Caki2 (cell line): ENCODE measurements at places on chromosomes 6 and 20.

DNA sequence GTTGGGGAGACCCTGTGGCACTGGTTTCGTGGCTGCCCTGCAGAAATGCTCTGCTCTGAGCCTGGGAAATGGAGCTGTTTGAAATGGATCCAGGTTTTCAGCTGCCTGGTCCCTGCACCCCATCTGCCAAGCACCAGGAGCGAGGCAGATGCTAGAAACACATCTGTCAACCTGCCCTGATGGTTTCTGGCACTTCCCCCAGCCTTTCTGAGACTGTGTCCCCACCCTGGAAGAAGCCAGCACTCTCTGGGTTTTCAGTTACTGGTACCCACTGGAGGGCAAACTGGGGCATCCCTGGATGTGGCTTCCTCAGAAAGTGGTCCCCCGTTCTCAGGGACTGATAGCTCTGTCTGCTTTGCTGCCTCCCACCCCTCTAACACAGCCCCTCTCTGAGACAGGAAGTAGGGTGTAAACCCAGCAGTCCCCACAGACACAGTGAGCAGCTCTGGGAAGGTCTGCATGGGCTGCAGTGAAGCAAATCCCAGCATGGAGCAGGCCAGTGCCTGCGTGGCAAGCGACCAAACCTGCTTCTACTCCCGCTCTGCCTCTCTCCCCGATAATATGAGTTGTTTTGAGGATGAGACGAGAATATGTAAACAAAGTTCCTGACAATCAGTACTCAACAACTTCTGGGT is 54.2 kb upstream of the MAFB start:
- DNase-seq: no peak

DNA sequence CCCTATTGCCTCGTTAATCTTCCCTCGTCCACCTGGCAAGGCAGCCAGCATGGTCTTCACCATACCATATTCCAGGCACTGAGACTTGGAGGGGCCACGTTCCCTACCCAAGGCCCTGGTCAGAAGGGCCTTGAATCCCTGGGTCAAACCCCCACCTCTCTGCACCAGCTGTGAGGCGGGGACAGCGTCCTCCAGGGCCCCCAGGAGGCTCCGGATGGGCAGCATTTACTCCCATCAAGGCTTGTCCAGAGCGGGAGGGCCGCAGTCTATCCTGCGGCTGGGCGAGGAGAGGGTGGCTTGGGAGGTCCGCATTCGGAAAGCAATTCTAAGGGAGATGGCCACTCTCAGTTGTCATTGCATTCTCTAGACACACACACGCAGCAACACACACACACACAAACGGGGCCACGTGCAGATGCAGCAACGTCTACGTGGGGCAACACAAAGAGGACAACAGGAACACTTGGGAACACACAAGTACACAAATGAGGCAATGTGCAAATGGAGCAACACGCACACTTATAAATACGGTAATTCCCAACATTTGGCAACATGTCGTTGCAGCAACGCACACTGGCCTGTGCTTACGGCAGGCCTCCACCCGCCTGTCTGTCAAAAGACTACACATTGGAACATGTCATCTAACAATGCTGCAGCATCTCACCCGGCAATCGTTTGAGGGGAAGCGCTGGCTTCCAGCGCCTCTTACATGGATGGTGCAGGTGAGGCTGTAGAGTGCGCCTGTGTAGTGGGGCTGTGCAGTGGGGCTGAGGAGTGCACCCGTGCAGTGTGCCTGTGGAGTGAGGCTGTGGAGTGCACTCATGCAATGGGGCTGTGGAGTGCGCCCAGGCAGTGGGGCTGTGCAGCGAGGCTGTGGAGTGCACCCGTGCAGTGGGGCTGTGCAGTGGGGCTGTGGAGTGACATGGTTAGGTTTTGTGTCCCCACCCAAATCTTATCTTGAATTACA is 12.9 kb upstream of the NTSR1 start:
- no peak for DNase-seq

- DNase-seq: no peak
These were observed 239.0 kb upstream of the KCNQ5 start for GRCh38 chr6:72382602-72383529.

- DNase-seq: no peak
These were observed 29.3 kb upstream of the SLC23A2 start for GRCh38 chr20:5030348-5031205.

DNA sequence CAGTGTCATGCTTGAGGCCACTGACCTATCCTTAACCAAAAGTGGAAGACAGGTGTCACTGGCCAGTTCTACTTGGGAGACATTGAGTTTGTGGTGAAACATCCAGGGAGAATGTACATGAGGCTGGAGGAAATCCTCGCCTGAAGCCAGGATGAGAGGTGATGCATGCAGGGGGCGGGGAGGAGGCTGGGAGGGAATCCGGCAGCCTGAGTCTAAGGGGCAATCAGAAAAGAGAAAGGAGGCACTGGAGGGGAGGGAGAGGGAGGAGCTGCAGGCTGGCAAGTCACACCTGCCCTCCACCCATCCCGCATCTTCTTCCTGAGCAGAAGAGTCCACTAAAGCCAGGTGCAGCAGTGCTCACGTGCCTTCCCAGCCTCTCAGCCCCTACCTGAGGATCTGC is 14.9 kb upstream of the DDO start:
- no peak for DNase-seq

DNA sequence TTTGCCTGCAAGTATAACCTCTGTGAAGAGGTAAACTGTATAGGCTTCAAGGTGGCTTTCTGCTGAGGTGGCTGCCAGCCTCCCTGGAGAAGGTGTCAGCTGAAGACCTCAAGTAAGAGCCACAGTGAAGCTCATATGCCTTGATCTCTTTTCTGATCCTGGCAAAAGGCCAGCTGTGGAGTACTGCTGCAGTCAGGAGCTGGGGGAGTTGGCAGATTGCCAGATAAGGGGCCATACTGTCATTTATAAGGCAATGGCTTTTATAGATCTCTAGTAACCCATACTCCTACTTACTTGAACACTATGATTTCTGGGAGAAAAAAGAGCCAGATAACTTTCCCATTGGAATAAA is 8.8 kb upstream of the CEP85L start:
- no peak for DNase-seq

- DNase-seq: no peak
These were observed 72.8 kb upstream of the PAX1 start for GRCh38 chr20:21632735-21633053.

GRCh38 chr6:169252505-169253189 is 999 bp downstream of the THBS2 start:
- no peak for DNase-seq

- no peak for DNase-seq
These were observed 776.0 kb downstream of the TBC1D32 start for GRCh38 chr6:120558294-120558693.

- no peak for DNase-seq
These were observed 15.0 kb downstream of the SPAG4 start for GRCh38 chr20:35630636-35631035.

- no peak for DNase-seq
These were observed 54.4 kb upstream of the CEP85L start for GRCh38 chr6:118705544-118706491.

DNA sequence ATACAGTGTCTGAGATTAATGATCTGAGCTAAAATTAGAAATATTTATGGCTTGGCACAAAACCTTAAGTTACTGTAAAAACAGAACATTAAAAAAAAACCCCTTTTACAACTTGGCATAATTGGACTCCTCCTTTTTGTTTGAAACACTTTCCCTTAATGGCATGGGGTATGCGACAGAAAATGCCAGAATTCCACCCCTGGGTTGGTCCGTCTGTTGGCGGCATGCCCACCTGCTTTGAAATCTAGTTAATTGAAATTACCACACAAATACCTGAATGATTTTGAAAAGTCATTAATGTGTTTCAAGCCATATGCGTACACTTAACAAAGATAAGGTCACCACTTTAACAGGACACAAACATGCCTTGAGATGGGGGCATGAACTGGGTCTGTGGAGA is 175.1 kb upstream of the FOXQ1 start:
- no peak for DNase-seq

DNA sequence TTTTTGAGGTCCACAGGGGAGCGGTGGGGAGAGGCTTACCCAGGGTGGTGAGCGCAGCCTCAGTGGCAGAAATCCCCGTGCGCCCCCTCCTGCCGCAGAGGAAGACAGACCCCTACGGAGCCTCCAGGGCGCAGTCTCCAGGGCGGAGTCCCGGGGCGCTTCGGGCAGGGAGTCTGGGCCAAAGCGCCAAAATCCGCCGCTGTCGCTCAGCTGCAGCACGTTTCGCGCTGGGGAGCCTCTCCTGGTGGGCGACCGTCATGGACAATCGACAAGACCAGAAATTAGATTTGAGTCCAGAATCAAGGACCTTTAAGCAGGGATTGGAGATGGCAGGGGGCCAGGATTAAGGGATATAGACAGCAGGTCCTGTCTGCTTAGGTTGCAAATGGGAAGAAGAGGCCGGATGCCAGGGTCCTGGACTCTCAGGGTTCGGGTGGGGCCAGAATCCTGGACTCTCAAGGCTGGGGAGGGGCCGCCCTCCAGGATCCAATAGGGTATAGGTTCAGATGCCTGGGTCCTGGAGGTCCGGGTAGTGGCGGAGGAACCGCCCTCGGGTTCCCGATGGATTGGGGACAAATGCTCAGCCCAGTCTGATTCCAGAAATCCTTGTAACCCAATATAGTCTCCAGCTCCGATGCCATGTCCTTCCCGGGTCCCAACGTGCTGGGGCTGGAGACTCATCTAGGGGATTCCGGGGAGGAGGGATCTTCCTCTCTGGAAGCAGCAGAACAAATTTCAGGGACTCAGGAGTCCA is 7.9 kb upstream of the HLA-E start:
- DNase-seq: no peak

GRCh38 chr20:63890616-63891015 is 4.3 kb upstream of the DNAJC5 start:
- DNase-seq: no peak

GRCh38 chr20:22579711-22580697 is 4.4 kb downstream of the FOXA2 start:
- DNase-seq: no peak

DNA sequence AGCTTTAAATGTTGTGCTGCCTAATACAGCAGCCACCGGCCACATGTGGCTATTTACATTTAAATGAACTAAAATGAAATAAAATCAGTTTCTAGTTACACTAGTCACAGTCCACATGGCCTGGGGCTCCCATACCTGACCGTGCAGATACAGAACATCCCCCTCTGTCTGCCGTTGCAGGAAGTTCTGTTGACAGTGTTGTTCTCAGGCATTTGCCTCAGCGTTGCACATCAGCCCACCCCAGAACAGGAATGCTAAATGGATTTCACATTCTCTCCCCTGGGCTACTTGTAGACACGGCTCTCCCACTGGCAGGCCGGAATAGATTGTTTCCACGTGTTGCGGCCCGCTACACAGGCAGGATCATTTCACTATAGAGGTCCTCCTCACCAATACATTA is 26.3 kb downstream of the JAG1 start:
- no peak for DNase-seq
